ENCODE measurements at places on chromosomes 11 and 22.

- no peak for DNase-seq
Measured at GRCh38 chr11:37115963-37116362, 517.9 kb upstream of the RAG2 start.

GRCh38 chr22:38276166-38276565, 3.4 kb upstream of the TMEM184B start:
- DNase-seq = no peak

GRCh38 chr22:41844513-41844912, 11.6 kb downstream of the SREBF2 start:
- no peak for DNase-seq

DNA sequence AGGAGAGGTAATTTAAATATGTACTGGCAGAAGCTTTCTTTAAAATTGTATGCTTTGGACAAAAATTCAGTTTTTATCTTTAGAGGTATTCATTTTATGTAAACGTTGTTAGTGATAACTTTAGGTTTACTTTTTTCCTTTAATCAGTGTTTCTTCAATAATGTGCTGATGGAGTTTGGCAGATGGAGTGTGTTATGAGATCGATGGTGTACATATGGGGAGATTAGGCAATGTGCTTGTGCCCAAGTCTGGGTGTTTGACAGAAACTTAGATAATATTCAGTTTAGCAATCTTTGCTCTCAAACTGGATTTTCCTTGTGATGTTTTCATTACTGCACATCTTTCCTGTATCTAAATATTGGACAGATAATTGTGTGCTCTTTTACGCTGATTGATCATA, 425.4 kb downstream of the JRKL start:
- DNase-seq = no peak

DNA sequence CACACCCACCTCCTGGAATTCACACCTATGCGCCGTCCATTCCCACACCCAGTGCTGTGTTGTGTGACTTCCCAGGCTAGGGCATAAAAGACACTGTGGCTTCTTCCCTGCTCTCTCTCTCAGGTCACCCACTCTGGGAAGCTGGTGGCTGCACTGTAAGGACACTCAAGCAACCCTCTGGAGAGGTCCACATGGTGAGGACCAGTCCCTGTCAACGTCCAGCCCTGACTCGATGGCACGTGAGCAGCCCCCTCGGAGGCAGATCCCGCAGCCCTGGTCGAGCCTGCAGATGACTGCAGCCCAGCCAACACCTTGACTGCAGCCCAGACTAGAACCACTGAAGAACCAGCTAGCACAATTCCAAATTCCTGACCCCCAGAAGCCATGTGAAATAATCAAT, 16.2 kb downstream of the CBX7 start:
- no peak for DNase-seq

GRCh38 chr11:89327885-89328284, 150.2 kb downstream of the TYR start:
- DNase-seq = no peak

DNA sequence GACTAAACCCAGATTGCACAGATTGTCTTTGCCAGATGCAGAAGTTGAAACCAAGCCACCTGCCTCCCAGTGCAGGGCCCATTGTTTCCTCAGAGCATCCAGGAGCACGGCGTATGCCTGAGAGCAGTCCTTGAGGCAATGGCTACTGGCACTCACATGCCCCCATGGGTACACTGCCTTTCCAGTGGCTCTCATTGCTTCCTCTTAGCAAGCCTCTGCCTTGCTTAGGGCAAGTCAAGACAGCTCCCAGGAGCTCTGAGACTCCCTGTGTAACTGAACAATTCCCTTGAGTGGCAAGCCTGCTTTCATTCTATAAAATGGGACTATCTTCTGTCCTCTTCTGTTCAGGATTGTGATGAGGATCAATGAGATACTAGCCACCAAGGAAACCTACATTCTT, 4.1 kb downstream of the SYTL2 start:
- no peak for DNase-seq

DNA sequence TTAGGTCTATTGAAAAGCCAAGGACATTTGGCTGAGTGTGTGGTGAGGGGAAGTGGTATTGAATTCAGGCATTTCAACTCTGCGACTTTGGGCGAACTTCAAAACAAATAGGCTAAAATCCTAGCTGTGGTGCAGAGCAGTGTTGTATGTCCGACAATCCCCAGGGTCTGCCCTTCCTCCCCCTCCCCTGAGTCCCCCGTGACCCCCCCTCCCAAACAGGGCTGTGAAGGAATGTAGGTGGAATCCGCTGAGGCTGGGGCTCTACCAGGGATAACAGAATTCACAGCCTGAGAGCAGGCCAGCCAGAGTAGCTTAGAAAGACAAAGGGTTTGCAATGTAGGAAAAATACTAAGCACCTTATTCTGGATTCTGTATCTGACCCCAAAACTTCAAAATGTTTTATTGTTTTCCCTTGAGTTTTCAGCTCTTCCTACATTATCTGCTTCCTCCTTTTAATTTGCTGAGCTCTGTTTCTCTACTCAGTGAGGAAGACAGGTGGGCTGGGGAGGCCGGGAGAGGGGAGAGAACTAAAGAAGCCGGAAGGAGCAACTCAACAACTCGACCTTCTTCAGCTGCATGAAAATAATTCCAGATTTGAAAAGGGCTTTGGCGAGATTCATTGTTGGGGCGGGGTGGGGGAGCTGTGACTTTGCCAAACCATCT, 315.2 kb downstream of the BLID start:
- no peak for DNase-seq

GRCh38 chr11:35853971-35854370, 89.9 kb upstream of the LDLRAD3 start:
- DNase-seq = no peak

GRCh38 chr11:64334764-64335735, 5.0 kb upstream of the CCDC88B start:
- peak; percentile 99 for DNase-seq

DNA sequence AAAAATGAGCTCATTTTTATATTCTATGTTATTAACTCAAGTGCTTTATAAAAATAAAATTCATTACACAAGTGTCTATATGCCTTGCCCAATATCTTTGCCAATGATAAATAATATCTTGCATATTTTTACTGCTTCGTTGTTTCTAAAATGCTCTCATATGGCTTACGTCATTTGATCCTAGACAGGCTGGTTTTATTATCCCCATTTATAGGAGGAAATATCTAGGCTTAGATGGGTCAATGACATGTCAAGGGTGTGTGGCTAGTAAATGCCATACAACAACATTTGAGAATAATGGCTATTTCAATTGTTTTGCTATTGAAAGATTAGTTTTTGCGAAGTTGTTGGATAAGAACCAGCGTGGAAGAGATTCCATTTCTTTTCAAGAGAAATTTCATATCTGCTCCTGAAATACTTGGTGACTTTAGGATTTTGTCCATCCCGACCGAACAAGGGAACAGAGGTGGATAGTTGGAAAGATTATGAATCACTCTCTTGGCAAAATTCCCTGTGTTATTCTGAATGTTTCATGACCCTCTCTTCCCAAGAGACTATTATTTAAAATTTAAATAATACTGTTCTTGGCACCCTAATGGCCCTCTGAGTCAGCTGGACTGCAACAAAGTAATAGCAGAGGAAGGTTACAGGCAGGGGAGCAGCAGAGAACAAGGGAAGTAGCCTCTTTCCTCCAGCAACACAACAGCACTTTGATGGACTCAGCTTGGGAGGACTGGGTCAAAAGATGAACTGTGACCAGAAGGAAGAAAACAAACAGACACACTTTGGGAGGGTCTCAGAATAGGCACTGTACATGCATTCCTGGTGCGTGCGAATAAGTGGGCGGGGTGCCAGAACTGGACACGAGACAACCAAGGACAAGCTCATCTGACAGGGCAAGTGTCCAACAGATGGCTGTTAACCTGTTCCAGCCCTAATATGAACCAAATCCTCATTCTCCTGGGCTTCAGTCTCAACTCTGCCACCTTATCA, 94.5 kb downstream of the ME3 start:
- DNase-seq = peak; percentile 88

- DNase-seq = no peak
Measured at GRCh38 chr22:29062286-29062821, 723 bp upstream of the C22orf31 start.

GRCh38 chr11:95093548-95093947, 3.9 kb downstream of the ENDOD1 start:
- DNase-seq = no peak

DNA sequence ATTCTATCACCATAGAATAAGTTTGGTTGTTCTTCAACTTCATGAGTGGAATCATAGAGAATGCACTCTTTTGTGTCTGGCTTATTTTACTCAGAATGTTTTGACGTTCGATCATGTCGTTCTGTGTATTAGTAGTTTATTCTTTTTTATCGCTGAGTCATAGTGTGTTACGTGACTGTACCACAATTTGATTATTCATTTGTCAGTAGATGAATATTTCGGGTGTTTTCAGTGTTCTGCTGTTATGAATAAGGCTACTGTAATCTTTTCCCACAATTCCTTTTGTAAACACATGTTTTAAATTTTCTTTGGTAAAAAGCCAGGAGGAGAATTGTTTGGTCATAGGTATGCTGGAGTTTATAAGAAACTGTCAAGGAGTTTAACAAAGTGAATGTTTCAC, 279.9 kb upstream of the B3GAT1 start:
- DNase-seq = no peak

DNA sequence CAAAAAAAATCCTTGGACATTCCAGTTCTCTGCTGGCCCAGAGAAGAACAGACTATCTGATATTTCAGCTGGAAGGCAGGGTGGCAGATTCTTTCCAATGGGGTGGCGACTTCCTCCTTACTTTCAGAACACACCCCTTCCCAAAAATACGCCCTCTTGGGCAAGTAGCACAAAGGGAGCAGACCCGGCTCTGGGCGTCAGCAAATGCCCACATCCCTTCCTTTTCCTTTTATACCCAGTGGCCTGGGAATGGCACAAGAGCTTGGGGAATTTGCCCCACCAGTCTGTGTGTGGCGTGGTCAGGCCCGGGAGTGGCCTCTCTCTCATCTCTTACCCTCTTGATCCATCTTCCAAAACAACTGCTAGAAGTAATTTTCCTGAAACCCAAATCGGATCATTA, 33.0 kb upstream of the NUP160 start:
- DNase-seq = no peak

- peak; percentile 76 for DNase-seq
Measured at GRCh38 chr11:10688401-10688800, 5.2 kb downstream of the IRAG1 start.

- peak; percentile 58 for DNase-seq
Measured at GRCh38 chr11:101860696-101861427, 53.9 kb upstream of the CEP126 start.

DNA sequence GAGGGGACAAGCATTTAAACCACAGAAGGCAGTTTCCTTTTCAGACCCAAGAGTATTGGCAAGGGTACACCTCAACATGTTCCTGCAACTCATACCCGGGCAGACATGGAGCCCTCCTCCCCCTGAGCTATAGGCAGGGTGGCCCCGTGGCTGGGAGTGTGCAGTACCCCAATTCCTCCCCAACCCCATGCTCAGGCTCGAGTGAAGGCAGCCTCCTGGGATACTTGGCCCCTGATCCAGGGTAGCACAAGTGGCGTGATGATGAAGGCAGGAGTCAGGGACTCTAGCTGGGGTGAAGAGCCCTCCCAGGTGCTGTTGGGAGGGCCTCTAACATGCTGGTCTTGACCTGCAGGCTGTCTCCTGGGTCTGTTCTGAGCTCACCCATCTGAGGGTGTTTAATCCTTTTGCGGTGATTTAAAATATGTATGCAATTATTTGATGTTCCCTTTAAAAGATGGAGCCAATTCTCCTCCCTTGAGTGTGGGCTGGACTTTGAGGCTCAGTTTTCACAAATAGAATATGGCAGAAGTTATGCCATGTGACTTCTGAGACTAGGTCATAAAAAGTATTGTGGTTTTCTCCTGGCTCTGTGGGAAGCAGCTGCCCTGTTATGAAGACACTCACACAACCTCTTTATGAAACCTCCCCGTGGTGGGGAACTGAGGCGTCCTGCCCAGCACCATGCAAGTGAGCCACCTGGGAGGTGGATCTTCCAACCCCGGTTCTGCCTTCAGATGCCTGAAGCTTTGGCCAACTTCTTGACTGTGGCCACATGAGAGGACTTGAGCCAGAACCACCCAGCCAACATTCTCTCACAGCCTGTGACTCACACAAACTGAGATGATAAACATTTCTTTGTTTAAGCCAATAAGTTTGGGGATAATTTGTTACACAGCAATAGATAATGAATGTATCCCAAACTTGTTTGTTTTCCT, 54.7 kb upstream of the NECTIN1 start:
- DNase-seq = no peak

GRCh38 chr11:69480547-69481392, 693 bp upstream of the LINC01488 start:
- DNase-seq = no peak

GRCh38 chr11:82815406-82815805, 81.7 kb upstream of the FAM181B start:
- DNase-seq = no peak

GRCh38 chr11:44244639-44245310, 65.2 kb downstream of the ALX4 start:
- no peak for DNase-seq

- DNase-seq = no peak
Measured at GRCh38 chr11:84130646-84131427, 844.7 kb upstream of the CCDC90B start.

DNA sequence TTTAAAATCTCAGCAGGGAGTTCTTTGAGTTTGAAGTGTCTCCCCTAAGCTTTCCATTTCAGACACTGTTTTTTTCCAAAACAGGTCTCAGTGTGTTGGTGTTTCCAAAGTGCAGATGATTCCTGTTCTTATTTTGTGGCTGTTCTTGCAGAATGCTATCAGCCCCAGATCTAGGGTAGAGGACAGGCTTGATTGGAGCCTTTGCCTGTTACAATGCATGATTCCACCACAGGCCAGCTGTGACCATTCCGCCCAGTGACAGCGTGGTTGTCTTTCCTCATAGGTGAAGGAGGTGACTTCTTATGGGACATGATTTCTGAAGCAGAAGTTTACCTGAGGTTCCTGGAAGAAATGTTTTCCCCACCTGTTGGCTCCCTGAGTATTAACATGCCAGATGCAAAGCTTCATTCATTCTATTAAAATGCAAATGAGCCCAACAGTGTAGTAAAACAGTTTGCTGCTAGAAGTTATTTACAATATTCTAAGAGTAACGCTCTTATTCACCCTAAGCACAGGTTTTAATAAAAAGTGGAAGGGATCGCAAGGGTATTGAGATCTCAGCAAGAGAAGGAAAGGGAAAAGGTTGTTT, 36.9 kb upstream of the BIRC3 start:
- DNase-seq = no peak

DNA sequence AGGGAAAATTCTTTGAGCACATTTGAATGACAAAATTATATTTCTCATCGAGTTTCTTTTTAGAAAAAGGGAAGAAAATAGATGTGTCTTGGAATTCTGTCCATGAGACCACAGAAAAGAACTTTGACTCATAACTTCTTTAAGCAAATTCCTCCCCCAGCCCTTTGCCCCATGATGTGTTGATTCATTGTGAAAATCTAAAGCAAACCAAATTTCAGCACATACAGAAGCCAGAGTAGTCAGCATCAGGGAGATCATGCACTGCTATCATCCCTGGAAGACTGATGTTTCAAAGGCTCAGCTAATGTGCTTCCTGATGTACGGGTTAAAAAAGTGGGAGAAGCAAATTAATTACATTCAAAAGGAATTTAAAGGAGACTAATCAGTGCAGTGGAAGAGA, 159.7 kb downstream of the FAT3 start:
- DNase-seq = peak; percentile 60

Data from renal cortical epithelial cell (primary cell).